ENCODE measurements at places on chromosomes 1 and 21. TPM values are rescaled to one million over a fixed set of nuclear protein-coding genes. Genes with fewer than 3 reads are reported as not detected.
A peak's percentile ranks its signal among the peaks of the same experiment; 100 is the strongest.

DNA sequence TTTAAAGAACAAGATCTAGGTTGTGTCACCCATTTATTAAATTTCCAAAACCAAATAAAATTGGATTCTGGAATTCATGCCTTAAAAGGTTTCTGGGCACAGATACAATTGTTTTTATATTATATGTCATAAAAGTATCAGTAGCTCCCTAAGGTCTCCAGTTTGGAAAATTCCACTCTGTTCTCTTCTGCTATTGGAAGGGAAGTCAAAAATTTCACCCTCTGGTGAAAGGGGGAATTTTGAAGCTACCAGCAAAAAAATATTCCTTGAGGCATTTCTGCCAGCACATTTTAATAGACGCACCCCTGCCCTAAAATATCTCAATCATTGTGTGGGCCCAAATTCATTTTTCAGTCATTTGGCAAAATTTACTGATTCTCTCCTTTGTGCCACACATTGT, 285.7 kb upstream of the SGIP1 start:
- no peak for DNase-seq

GRCh38 chr1:6200188-6200809, 904 bp upstream of the RPL22 start:
- DNase-seq = no peak

ATP1A2 gene
- total RNA-seq = not detected

- peak; percentile 30 for DNase-seq
Measured at GRCh38 chr21:32413697-32414578, 1.4 kb downstream of the EVA1C start.

DNA sequence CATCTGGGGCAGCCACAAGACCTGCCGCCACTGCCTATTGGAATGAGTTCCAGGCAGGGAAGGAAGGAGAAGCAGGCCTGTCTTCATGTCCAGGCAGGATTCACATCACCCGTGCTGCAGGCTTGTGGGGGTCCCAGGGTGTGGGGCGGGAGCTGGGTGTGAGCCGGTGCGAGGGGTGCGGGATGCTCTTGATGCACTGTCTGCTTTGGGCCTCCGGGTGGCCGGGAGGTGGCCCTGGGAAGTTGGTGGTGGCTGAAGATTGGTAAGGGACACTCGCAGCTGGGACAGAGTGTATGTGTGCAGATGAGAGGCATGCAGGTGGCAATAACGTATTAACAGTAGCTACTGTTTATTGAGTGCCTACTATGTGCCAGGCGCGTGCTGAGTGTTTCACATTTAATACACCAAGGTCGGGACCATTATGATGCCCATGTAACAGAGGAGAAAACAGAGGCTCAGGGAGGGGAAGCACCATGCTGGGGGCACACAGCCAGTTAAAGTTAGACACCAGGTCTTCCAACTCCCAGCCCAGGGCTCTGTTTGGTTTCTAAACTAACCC, 3.3 kb downstream of the CROCC start:
- DNase-seq = no peak

GRCh38 chr1:202531472-202531811, 178.8 kb downstream of the SYT2 start:
- DNase-seq = no peak
